ENCODE measurements at places on chromosomes 11 and 22. TPM values are rescaled to one million over a fixed set of nuclear protein-coding genes. Genes with fewer than 3 reads are reported as not detected.

Gene TESMIN
- 4.2 TPM for total RNA-seq

Gene OR8G1
- total RNA-seq = not detected

GRCh38 chr11:128784059-128784804 is 82.9 kb downstream of the KCNJ1 start:
- no peak for DNase-seq

Gene OR2AG1
- total RNA-seq = not detected

Gene DGCR6
- 12.7 TPM for total RNA-seq

GRCh38 chr22:44354288-44354687 is 41.5 kb upstream of the SHISAL1 start:
- DNase-seq = peak; percentile 6

GRCh38 chr11:43681401-43681942 is 934 bp downstream of the HSD17B12 start:
- DNase-seq = no peak

Gene PSMA1
- total RNA-seq = 101 TPM

DNA sequence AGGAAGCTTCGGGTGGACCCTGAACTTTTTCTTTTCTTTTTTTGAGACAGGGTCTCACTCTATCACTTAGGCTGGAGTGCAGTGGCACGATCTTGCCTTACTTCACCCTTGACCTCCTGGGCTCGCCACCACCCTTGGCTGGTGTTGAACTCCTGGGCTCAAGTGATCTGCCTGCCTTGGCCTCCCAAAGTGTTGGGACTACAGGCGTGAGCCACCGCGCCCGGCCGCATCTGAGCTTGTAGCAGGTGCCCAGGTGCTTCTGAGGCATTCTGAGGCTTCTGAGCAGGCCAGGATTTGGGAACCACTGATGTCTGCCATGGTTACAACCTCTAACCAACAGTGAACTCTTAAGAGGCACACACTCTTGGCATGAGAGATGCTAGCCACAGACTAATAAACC is 5.1 kb downstream of the USP35 start:
- DNase-seq = no peak

Gene OR5D14
- total RNA-seq = not detected

DNA sequence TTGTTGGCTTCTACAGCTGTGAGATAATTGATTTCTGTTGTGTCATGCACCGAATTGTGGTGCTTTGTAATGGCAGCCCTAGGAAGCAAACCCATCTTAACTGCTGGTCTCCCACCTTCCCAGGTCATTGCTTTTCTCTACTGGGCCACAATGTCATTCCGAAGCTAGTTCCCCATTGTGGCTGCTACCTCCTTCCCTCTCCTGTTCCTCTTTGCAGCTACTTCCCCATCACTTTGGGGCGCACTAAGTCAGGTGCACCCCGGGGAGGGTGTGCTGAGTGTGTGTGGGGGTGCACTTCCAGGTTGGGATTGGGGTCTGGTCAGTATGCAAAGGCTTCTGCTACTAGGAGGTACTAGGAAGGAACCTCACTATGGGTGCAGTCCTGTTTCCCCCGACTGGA is 109.3 kb downstream of the ST3GAL4 start:
- DNase-seq = no peak

DNA sequence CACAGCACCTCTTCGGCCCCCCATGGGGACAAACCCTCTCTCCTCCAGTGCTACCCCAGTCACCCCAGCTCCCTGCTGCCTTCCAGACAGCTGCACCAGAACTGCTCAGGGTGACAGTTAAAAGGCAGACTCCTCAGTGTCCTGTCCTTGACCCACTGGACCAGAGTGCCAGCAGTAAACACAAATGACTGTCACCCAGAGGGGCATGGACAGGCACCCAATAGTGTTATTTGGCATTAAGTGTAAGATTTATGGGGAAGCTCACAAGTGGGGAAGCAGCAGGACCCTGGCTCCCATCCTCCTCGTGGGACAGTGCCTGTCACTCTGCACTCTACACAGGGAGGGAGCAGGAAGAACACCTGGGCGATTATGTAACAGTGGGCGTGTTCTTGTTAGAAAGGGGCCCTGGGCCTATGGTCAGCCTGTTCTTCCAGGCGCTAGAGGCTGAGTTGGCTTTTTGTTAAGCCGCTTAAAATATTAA is 5.0 kb downstream of the RPS19BP1 start:
- DNase-seq = peak; percentile 81

DNA sequence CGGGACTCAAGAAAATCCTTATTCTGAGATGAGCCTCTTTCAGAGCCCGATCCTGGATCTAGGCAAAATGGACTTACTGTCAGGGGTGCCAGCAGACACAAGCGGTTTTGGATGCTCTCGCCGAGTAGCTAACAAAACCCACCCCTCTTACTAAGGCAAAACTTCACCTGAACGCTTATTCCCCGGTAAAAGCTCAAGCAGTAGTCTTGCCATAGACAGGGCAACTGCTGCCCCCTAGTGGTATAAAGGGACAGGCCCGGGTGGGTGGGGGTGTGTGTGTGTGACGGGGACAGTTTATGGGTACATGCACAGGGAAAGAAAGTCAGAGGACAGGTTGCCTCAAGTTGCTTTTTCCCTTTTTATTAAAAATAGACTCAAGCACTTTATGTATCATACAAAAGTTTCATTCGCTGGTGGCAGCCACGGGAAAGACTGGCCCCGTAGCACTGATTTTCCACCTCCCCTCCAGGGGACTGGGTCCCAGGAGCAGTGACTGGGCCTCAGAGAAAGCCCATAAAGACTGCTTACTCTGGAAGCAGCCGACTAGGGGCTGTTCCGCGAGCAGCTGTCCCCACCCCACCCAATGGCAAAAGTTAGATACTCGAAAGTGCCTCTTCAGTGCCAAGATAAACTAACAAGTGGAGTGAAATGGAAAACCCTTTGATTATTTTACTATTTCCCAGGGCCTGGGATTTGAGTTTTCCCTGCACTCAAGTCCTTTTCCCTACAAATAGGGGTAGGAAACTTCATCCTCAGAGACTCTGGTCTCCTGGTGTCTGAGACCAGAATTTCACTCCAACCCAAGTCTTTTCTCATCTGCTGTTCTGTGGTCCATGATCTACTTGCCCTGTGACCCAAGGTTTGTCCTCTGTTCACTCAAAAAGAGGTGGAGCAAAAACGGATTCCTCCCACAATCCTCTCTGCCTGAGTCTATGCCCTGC is 4.7 kb downstream of the YPEL4 start:
- DNase-seq = peak; percentile 93

DNA sequence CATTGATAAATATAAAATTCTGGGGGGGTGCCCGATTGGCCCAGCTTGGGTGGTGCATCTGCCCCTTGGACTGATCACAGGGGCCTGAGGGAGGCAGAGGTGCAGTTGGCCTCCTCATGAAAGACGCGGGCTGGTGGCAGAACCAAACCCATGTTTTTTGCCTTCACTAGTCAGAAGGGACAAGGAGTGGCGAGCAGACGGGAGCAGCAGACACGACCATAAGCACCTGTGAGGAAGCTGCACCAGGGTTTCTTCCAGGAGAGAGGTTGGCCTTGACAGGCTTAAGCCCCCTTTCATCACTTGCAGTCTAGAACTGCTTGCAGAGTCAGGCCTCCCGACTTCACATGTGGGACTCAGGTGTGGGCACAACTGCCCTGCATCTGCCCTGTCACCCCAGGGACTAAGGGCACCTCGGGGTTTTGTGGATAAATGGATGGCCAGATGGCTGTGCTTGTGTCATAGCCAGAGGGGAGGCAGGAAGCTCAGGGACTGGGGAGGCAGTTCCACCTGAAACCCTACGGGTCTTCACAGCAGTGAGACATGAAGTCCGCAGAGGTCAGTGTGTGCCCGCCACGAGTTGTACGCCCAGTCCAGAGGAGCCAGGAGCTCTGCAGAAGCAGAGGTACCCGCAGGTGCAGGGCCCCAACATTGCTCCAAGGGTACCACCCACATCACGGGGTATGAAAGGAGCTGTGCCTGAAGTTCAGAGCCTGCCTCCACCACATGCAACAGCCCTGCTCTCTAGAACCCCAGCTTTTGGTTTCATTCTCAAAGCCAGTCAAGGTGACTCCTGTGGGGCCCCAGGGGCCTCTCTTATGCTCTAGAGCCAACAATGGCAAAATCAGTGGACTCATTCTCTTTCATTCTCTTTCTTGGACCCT is 18.2 kb upstream of the SYT13 start:
- no peak for DNase-seq

Gene NEAT1
- total RNA-seq = 1,116 TPM

DNA sequence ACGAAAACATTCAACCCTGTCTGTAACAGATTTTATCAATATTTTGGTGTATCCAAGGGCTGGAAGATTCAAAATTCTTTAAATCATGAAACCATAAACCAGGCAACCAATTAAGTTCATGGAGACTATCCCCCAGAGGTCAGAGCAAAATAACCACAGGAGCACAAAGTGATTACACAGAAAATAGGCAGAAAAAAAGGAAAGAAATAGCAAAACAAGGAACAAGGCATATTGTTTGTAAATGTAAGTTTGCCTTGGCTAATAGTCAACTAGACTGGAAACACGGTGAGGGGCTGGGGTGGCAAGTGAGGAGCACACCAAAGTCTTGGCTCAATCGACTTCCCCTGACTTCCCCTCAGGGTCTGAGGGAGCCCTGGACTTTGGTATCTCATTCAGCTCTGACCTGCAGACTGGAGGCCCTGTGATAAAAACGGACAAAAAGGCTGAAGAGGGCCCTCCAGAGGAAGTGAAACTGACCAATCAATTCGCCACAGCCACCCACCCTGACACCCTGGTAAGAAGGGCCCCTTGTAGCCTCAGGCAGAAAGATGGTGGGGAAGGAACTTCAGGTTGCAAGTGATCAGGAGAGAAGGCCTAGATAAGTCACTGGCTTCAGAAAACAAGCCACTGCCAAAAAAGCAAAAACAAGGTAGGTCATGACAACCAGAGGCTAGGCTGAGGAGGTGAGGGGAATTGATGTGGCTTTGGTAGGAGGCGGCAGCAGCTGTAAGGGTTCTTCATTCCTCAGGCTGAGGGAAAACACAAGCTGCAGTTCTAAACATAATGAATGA is 1.8 kb downstream of the SIK3 start:
- no peak for DNase-seq

Gene DEFB131B
- total RNA-seq = not detected

DNA sequence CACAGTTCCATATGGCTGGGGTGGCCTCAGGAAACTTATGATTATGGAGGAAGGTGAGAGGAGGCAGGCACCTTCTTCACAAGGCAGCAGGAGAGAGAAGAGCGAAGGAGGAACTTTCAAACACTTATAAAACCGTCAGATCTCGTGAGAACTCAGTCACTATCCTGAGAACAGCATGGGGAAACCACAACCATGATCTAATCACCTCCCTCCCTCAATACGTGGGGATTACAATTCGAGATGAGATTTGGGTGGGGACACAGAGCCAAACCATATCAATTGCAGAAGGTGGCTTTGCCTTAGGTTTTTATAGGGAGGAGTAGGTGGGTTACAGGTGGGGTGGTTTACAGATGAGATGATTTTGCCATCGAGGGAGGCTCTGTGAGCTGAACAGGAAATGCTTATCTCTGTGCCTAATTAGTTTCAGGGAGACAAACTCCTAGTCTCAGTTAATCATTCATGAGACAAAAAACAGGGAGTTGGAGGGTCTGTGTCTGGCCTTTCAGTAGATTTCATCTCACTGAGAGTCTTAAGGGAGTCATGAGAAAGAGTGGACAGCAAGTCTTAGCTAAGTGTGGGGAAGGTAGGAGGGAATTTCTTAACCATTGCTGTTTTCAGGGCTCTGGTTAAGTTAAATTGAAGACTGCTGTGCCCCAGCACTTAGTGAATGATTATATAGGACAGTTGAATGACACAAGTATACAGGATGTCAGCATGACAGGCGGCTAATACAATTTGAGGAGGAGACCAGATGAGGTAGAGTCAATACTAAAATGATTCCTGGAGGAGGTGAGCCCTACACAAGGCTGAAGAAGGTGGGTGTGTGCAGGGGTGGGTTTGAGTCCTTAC is 47.7 kb downstream of the CWC15 start:
- no peak for DNase-seq

- peak; percentile 60 for DNase-seq
Measured at GRCh38 chr22:23772649-23773473, at the start of gene MMP11. TSS of gene MMP11 (plus strand) at chr22:23772849. CDS start at chr22:23772871, 22 bp downstream.

GRCh38 chr22:39896313-39896996 is 2.9 kb upstream of the ENTHD1 start:
- DNase-seq = no peak

DNA sequence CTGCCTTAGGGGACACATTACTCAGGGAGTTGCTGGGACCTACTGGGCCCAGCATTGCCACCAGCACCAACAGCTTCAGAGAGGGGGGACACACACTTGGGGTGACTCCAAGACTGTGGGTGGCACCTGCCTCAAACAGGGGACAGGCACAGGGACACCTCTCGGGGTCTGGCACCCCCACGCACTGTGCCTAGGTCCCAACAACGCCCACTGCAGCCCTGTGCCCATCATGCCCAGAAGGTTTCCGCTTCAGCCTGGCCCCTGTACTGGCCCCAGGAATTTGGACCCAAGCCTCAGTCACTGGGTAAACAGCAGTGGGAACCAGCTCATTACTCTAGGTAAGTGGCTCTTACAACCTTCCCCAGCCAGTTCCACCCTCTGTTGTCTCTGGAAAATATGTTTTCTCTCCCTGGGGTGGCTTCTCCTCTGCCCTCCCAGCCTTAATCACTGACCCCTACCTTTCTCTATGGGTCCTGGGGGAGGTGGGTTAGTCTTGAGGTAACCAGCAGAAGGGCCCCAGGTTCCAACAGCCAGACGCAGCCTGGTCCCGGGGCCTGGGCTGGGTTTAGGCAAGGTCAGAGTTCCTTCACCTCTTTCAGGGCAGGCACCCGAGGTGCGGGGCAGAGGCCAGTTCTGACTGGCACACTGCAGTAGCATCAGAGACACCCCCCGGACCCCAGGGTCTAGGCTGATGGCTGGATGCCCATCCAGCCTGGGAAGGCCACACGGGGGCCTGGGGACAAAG is 123.6 kb downstream of the MED15 start:
- no peak for DNase-seq

Gene DSCAML1
- total RNA-seq = 0.57 TPM

- peak; percentile 77 for DNase-seq
Measured at GRCh38 chr11:46119352-46120216, 1.7 kb downstream of the PHF21A start.

DNA sequence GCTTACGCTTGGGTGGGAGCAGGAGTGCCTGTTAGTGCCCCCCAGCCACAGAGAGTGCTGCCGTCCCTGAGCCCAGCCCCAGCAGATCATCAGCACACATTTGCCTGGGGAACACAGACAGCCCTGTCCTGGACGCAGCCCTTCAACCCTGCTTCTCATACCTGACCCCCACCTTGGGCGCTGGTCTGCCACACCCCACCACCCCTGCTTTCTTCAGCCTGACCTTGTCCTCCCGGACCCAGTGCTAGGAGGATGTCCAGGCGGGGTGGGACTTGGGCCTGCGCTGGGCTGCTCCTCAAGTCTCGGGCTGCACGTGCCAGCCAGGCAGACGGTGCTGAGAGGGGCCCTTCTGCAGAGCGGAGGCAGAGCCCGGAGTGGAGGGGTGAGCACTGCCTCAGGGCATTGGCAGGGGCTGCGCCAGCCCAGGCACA is 119.2 kb downstream of the KCNQ1OT1 start:
- peak; percentile 11 for DNase-seq

DNA sequence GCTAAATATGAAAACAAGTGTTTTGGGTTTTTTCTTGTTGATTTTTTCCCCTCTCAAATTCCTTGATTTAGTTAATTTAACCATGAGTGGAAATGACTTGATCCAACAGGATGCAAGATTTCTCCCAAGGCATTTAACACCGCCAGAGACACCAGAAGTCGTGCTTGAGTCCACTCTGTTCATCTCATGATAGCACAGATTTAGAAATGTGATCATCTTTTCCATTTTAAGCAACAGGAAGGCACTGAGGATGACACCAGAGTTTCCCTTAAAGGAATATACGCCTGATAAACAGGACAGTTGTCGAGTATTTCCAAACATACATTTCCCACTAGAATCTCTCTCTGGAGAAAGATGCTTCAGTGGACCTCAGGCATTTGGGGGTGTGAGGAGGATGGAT is 318.7 kb downstream of the CADM1 start:
- no peak for DNase-seq
